Psoas muscle (tissue), 8 donors: ENCODE measurements at places on chromosomes 3 and 15. TPM values are rescaled to one million over a fixed set of nuclear protein-coding genes. Genes with fewer than 3 reads are reported as not detected.

GRCh38 chr15:65326117-65326526, 21.6 kb downstream of the RNU5B-1 start:
- H3K27ac ChIP-seq, result no peak overlapping the region
- H3K27me3 ChIP-seq, result no peaks in the 10 kb centered on the region
- H3K4me3 ChIP-seq, result no peak overlapping the region
- H3K36me3 ChIP-seq, result no peaks in the 10 kb centered on the region
- DNase-seq, result peak; percentile 54

The SLC51B gene
- 0.07 TPM for polyA plus RNA-seq

GRCh38 chr3:13317596-13318320, 102.4 kb downstream of the NUP210 start:
- H3K27me3 ChIP-seq, result no peaks in the 10 kb centered on the region
- no peak overlapping the region for H3K27ac ChIP-seq
- H3K4me1 ChIP-seq, result no peaks in the 10 kb centered on the region
- H3K36me3 ChIP-seq, result peaks cover 78% of the 10 kb centered on the region

DNA sequence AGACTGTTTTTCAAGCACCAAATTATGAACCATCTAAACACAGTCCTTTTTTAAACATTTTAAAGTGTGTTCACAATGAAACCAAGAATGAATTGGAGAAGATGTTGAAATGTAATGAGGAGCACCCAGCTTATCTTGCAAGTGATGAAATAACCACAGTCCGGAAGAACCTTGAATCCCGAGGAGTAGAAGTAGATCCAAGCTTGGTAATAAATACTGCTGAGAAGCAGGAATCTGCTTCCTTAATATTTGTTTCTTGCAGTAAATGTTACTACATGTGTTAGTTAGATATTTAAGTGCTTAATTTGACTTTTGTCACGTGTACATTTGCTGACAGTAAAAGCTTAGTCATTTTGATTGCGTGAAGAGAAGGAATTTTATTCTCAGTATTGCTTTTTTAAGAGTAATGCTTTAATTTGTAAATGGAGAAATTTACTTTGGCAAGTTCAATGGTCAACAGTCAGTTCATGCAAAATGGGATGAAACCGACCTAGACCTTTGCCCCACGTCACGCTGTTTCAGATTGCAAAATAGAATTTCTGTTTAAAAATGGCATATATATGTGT, 69.8 kb downstream of the OPA1 start:
- no peaks in the 10 kb centered on the region for H3K4me1 ChIP-seq
- DNase-seq, result no peak
- H3K27ac ChIP-seq, result no peak overlapping the region
- H3K36me3 ChIP-seq, result peaks cover 100% of the 10 kb centered on the region
- H3K27me3 ChIP-seq, result no peaks in the 10 kb centered on the region
- H3K4me3 ChIP-seq, result no peak overlapping the region

DNA sequence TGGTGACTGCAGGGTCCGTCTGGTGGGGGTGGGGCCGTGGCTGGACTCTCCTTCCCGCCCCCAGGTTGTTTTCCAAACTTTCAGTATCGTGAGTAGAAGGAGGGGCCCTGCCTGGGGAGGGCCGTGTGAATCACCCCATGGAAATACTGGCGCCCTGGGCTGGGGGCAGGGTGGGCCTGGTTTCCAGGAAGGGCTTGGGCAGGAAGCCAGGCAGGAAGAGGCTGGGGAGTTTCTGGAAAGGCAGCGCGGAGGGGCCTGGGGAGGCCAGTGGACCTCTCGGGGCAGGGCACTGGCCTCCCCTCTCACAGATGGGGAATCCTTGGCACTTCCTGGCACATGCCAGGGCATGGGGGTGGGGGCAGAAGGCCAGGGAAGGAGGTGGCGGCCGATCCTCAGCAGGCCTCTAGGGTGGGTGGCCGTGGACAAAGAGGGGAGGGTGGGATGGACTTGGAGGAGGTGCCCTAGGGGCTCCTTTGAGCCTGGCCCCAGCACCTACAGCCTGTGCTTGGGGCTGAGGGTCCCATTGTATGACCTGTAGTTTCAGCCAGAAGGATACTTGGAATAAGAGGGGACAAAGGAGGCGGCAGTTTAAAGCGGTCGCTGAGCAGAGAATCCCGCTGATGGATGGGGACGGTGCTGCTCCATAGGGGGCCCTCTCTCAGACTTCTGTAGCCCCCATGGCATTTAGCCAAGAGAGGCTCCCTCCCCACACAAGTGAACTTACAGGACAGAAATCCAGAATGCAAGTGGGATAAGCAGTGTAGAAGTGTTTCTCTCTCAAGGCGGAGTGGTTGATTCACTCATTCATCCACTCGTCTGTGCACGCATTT, 56.5 kb upstream of the GATA2 start:
- H3K4me1 ChIP-seq, result no peaks in the 10 kb centered on the region
- H3K27me3 ChIP-seq, result peaks cover 26% of the 10 kb centered on the region
- H3K36me3 ChIP-seq, result no peaks in the 10 kb centered on the region
- H3K4me3 ChIP-seq, result no peak overlapping the region
- peak; percentile 79 for DNase-seq

The GP9 gene
- 0.09 TPM for polyA plus RNA-seq

DNA sequence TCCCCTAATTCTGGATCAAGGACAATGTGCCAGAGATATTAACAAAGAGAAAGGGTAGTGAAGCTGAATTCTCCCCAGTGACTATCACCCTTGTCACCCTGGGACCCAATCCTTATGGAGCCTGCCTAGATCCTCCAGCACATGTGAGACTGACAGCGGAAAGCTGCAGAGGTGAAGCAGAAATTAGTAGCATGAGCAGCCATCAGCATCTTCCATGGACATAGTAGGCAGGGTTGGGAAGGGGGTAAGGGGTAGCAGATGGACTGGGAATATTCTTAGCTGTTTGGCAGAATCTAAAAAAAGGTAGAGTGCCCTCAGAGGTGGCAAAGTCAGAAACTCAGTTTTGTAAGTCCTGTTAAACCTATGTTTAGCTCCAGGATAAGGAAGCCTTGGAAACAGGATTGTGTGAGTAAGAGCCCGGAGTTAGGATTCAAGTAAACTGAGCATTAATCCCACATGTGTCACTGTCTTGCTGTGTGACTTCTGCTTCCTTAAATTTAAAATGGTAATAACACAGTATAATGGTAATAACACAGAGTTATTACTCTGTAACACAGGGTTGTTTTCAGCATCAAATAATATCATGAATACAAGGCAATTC, 14.5 kb downstream of the GOLIM4 start:
- DNase-seq, result no peak
- no peaks in the 10 kb centered on the region for H3K27me3 ChIP-seq
- peaks cover 7% of the 10 kb centered on the region for H3K4me1 ChIP-seq
- no peaks in the 10 kb centered on the region for H3K36me3 ChIP-seq
- no peak overlapping the region for H3K27ac ChIP-seq
